ENCODE measurements at places on chromosomes 1 and 21. TPM values are rescaled to one million over a fixed set of nuclear protein-coding genes. Genes with fewer than 3 reads are reported as not detected.

AGPAT3 gene
- 124 TPM for total RNA-seq

OR10Z1 gene
- not detected for total RNA-seq

KRTAP11-1 gene
- not detected for total RNA-seq

FNBP1L gene
- 0.10 TPM for total RNA-seq

STRIP1 gene
- total RNA-seq, result 45.0 TPM

F5 gene
- total RNA-seq, result 17.5 TPM

FRRS1 gene
- 0.24 TPM for total RNA-seq

SERPINC1 gene
- total RNA-seq, result not detected

VHLL gene
- total RNA-seq, result not detected

FAM167B gene
- total RNA-seq, result 0.68 TPM

TNFRSF8 gene
- 54.5 TPM for total RNA-seq

GNPAT gene
- 42.1 TPM for total RNA-seq

DCST2 gene
- 0.29 TPM for total RNA-seq

XCL2 gene
- total RNA-seq, result 8.9 TPM

TNNI3K gene
- total RNA-seq, result not detected

IFNLR1 gene
- total RNA-seq, result 1.6 TPM

Measured in T-helper 1 cell treated with Interleukin-12 subunit alpha and Interleukin-12 subunit beta and Interleukin-4 antibody, amounts not matched to agents 30 ng/mL and 1 ng/mL, for 36 hours (primary cell).